ENCODE measurements at places on chromosomes 7 and 10.

GRCh38 chr7:36264123-36264801, 111.2 kb downstream of the EEPD1 start:
- DNase-seq: no peak

DNA sequence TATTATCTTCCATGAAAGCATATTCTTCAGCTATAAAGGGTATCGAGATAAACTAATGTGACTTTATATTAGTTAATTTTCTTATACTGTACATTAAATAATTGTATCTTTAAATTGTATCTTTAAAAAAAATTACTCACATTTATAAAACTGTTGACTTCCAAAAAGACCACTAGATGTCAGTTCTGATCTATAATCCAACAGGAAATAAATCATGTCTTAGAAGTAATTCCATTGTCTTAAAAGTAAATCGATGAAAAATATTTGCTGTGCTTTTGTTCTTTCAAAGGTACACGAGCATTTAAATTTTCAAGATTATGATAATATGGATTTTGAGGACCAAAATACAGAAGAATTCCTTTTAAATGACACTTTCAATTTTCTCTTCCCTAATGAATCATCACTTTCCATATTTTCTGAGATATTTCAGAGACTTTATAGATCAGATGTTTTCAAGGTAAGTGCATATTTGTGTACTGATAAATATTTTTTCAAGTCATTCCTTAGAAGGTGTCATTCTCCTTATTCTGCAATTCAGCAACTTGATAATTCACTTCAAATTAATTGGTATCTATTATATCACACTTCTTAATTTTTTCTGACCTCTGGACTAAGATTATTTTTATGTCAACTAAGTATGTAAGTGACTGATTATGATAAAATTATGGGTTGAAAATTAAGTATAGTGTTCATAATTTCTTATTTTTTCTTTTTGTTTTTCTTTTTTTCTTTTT, 138.5 kb downstream of the CPED1 start:
- DNase-seq: peak; percentile 30

DNA sequence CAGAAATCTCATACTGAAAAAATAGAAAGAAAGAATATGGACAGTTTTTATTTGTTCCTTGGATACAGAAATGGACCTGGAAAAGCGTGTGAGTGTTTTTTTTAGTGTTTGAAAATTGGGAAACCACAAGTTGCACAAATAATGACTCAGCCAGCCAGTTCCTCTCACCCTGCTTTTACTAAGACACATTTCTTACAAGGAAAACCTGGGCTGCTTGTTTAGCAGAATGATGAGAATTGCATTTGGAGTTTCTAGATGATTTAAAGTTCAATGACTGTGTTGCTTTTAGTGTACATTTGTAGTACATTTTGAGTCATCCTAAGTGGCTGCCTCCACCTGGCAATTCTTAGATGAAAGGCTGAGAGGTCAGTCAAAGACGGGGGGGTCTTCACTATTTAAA, 218.7 kb downstream of the ABCA13 start:
- no peak for DNase-seq

DNA sequence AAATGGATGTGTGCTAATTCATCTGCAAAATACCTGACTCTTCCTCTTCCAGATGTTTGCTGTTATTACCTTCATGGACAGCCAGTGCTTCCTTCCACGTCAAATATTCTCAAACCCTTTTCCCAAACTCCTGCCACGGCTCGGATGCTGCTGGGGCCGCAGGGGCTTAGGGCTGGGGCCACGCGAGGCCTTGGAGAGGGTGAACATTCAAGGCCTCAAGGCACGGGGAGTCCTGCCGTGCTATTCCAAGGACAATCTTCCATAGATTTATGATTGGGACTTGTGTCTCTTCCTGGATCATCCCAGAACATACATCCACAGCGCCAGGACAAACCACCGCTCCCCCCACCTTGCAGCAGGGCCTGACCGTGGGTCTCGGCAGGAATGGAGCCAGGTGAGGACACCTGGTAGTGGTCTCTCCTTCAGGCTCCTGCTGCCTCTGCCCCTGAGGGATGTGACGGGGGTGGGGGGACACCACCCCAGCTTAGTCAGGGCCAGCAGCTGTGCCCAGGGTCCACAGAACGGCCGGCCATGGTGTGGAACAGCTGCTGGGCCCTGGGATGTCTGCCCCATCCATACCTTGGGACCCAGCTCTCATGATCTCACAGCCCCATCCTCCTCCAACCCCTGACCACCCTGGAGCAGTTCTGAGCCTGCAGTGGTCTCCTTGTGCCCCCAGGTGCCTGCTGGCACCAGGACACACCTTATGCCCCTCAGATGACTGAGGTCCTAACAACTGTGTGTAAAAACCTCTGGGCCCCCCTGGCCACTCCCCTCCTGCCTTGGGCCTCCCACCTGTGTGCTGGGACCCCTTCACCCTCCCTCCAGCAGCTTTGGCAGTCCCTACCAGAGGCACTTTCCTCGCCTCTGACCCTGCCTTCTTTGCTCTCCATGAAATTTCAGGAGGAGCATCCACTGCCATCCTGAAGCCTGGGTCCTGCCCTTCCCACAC, 16.7 kb downstream of the VIPR2 start:
- DNase-seq: no peak

DNA sequence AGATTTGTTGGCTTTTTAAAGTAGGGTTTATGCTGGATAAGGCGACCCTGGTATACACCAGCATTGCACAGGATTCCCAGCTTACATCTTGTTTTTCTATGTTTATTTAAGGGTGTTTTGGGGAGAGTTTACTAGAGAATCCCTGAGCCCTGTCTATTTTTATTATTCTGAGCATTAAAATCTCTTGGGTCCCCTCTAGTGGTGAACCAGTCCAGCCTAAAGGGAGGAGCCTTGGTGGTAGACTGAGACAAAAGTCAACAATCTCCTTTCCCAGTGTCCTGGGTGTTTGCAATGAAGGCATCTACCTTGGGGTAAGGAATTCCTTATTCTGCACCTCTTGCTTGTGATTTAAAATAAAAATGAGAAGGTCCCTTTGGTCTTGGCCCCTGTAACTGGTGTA, 38.2 kb downstream of the ANTXRL start:
- no peak for DNase-seq

- DNase-seq: no peak
These were observed 2.1 kb downstream of the ATP5MK start for GRCh38 chr10:103394180-103394579.

GRCh38 chr10:76778914-76779795, 858.5 kb downstream of the KCNMA1 start:
- DNase-seq: peak; percentile 69

GRCh38 chr10:9028231-9028630, 973.7 kb downstream of the GATA3 start:
- DNase-seq: peak; percentile 28

DNA sequence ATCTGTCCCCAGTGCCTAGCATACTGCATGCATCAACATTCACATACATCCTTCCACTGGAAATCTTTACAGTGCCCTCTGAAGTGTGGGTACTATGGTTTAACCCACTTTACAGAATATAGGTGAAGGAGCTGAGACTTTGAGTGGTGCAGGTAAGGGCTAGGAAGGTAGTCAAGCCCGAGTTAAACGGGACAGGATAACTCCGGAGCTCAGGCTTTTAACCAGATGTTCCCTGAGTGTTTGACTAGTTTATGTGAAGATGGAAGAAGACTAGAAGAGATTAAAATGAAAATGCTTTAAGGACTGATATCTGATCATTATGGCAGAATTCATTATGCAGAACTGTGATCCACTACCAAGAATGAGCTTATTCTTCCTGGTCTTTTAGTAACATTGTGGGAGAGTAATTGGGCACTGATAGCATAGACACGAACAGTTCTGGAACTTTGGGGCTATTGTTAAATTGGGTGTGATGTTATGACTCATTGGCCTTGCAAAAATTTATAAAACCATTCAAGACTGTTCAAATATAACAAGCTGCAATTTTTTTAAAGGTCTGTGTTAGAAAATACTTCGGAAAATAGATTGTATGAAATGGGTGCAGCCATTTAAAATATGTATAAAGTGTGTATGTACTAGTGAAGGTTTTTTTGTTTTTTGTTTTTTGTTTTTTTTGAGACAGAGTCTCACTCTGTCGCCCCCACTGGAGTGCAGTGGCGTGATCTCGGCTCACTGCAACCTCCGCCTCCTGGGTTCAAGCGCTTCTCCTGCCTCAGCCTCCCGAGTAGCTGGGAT, 4.4 kb downstream of the CUL1 start:
- DNase-seq: no peak

DNA sequence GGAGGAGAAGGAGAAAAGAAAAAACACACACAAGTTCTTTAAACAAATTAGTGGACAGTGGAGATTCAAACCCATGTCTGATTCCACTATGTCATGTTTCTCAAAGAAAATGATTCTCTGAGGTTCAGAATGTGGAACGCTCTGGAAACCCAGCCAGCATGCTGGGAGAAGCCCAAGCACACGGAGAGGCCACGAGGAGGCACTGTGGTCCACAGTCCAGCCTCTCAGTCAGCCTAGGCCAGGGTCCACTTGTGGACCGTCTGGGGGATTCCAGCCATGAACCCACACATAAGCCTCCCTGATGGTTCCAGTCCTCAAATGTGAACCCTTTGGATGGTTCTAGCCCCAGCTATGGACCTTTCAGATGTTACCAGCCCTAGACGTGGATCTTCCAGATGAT, 73.4 kb downstream of the CAV1 start:
- no peak for DNase-seq

- DNase-seq: peak; percentile 35
These were observed 58.4 kb upstream of the ZNRF2 start for GRCh38 chr7:30225863-30226613.

- no peak for DNase-seq
These were observed 176.9 kb downstream of the RPS24 start for GRCh38 chr10:78210548-78210947.

GRCh38 chr7:22597844-22598243, 97.9 kb upstream of the STEAP1B start:
- peak; percentile 72 for DNase-seq

DNA sequence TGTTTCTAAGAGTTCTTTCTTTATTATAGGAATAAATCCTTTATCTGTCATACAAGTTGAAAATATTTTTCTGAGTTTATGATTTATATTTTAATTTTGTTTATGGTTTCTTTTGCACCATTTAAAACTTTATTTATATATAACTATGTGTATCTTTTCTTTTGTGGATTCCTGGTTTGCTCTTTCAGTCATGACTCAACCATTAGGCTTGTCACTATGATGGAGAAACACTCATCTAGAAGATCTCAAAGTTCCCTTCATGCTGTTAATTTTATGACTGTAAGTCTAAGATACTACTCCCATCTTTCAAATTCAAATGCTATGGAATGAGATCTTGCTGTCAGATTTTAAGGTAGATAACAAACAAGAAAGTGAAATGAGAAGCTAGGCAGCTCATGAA, 199.5 kb downstream of the INHBA start:
- peak; percentile 56 for DNase-seq

- no peak for DNase-seq
These were observed 33.6 kb upstream of the KMT2E start for GRCh38 chr7:104980440-104980839.

GRCh38 chr10:92354587-92354986, 63.6 kb downstream of the MARCHF5 start:
- no peak for DNase-seq

GRCh38 chr7:47451851-47452205, 130.1 kb downstream of the TNS3 start:
- peak; percentile 46 for DNase-seq

GRCh38 chr10:36489611-36490228, 635.7 kb upstream of the ANKRD30A start:
- DNase-seq: peak; percentile 82

- no peak for DNase-seq
These were observed 1037.1 kb downstream of the REEP3 start for GRCh38 chr10:64558094-64558835.

DNA sequence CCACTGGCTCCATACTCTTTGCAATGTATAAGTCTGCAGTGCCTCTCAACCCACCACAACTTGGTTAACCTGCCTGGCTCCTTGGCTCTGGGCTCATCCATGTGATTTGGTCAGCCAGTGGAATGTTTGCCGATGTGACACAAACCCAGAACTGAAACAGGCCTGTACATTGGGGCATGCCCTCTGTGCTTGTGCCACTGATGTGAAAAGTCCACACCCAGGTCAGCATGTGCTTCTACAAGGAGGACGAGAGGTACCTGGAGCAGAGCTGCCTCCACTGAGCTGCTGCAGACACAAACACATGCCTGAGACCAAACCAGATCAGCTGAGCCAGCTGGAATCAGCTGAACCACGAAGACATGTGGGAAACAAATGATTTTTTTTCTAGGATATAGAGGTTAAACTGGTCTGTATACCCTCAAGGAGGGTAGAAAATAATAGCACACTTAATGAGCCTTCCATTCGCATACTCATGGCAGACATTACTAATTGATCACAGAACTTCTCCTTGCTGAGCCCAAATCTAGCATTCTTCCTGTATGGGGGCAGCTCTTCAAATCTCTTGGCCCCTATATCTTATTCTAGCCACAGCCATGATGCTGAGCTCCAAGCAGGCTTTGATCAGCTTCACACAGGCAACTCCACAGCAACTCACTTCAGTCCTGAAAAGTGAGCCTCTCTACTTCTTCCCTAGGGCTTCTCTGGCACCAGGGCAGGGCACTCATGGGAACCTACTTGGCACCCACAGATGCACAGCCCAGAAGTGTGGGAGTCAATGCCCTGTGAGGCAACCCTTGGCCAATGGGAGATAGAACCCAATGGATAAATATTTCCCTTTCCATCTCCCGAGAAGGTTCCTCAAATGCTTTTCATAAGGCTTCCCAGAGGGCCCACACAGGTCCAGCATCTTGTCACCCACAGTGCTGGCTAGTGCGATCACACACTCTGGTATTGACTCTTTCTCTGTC, 18.6 kb downstream of the PYROXD2 start:
- no peak for DNase-seq

DNA sequence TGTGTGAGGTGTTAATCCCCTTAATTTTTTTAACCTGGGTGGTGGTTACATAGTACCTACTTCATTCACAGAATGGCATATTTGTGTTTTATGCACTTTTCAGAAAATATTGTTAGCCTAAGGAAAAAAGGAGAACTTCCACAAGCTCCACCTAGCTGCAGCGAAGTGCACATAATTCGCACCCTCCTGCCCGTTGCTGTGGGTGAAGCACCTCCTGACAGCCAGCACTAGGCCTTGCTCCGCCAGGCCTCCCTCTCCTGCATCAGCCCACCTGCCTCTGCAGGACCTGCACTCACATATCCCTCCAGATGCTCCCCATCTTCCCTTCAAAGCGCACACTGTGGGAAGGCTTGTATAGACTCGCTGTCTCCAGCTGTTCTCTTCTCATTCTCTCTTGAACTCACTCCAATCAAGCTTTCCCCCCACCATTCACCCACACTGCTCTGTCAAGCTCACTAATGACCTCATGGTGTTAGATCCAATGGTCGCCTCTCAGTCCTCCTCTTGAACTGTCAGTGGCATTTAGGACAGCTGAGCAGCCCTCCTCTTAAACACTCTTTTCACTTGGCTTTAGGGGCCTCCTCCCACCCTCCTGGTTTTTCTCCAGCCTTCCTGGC, 20.7 kb upstream of the GRID1 start:
- DNase-seq: no peak

DNA sequence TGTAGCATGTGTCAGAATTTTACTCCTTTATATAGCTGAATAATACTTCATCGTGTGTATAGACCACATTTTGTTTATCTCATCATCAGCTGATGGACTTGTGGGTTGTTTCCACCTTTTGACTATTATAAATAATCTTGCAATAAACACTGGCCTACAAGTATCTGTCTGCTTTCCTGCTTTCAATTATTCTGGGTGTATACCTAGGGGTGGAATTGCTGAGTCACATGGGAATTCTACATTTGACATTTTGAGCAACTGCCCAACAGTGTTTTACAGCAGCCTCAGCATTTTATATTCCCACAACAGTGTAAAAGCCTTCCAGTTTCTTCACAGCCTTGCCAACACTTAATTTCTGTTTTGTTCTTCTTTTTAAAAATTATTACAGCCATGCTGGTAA, 200.3 kb upstream of the PRSS1 start:
- peak; percentile 43 for DNase-seq

Measured in fibroblast of skin of right quadriceps (primary cell).